H1 (cell line): ENCODE measurements at places on chromosomes 6 and 20.

DNA sequence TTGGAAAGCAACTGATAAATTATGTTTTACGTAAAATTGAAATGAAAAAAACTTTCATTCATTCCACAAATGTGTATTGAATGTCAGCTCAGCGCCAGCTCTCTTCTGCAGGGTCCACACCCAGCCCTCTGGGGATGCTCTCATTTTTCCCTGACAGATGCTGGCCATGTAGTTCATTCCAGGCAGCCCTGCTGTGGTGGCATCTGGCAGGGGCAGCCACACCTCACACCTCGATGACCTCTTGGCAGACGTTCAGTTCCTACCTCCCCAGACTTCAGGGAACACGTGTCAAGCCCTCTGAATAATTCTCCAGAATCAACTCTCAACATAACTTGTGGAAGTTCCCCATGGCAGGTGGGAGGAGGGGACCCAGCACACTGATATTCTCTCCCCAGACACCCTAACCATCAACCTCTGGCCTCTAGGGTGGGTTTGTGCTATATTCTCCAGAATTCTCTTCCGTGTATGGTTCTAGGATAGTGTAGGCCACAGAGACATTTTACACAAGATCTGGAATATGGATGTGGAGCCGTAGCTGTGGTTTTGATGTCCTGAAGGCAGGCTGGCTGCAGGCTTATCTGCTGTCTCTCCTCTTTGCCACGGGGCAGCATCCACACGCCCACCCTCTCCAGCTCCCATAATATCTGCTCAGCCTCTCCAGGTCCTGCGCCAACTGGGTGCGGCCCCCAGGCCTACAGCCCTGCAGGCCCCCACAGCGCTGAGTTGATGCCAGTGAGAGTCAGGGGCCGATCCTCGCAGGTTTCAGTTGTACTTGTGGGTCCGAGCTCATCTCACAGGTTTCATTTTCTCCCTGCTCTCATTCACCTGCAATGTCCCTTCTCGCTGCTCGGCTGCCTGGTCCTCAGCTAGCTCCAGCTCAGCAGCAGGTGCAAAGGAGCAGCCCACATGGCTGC lies 175.8 kb upstream of the ARID1B start:
- no peak for DNase-seq

GRCh38 chr6:170452767-170453545 lies 100.2 kb downstream of the PSMB1 start:
- no peak for DNase-seq

DNA sequence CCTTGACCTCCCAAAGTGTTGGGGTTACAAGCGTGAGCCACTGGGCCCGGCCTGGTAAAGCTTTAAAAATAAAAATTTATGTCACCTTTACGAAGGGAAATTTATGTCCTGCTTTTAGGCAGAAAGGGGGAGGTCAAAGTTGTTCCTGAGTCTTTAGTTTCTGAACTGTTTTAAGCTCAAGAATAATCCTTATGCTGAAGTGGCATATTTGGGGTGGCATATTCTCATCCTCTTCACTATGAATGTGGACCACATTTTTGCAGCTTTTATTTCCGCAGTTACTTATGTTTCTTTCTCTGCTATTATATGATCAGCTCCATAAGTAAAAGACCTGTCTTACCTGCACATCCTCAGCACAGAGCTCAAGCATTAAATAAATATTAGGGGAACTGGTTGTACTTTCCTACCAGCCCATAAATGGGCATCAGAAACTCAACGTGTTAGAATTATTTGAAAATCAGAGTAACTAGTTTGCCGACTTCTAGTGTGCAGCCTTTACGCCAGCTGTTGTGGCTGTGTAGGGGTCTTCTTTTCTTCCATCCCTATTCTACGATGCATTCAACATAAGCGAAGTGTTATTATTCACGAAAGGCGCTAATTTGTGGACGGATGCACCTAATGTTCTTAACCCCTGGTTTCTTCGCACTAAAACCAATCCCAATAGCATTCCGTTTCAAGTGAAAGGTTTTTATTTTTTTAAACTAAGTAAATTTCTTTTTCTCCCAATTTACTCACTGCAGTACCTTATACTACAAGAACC lies 867 bp upstream of the AKAP7 start:
- DNase-seq = no peak

DNA sequence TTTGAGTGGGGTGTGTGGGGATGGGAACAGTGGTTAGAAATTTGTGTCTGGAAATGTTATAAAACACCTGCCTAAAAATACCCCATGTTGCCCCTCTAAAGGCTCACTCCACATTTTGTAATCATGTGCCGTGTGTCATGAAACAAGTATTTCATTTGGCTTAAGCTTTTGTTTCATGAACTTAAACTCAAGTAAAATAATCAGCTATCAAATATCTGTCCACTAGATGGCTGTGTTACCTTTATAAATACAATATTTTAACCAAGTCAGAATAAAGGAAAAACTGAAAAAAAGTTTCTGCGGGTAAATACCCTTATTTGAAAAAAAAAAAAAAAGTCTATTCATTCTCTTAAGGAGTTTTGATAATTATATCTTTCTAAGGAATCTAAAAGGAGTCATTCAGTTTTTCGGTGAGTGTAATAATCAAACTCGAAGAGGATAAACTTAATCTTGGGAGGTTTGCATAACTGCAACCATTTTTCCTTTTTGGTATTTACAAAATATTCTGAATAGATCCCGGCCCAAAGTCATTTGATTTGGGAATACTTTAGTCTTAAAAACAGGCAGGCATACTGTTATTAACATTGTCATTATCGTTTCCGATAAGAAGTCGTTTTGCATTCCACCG lies 29.9 kb upstream of the MTRF1L start:
- DNase-seq = no peak

GRCh38 chr6:146847426-146847825 lies 248.7 kb downstream of the ADGB start:
- no peak for DNase-seq
